SK-MEL-5 (cell line): ENCODE measurements at places on chromosomes 1 and 21. TPM values are rescaled to one million over a fixed set of nuclear protein-coding genes. Genes with fewer than 3 reads are reported as not detected.

Gene BEST4
- total RNA-seq: not detected in 2 replicates

DNA sequence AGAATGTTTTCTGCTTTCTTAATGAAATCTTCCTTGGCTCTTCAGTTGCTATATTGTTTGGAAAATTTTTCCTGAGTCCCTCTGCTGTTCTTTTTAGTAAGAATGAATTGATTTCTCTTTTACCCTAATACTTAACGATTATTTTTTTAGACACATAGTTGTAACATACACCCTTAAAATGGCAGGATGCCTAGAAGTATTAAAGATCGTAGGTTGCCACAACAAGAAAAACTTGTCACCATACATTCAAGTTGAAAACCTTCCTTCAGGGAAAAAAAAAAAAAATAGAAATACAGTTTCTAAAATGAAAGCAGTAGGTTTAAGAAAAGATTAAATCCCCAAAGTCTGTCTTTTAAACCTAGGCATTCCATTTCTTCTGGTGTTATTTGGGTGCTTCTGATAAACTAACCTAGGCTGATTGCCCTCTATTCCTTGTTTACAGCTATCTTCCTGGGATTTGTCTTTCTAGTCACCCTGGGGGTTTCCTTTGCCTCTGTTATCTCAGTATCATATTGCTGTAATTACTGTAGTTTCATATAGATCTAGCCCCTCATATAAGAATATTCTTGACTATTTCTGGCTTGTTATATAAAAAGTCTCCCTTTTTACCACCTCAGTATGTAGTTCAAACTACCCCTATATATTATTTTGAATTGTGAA lies 16.8 kb downstream of the SUCO start:
- no peak for DNase-seq

Gene SH3D21
- 0.11 and 0.98 TPM in 2 replicates for total RNA-seq

GRCh38 chr21:39852021-39852721 lies 15.1 kb upstream of the PCP4 start:
- no peak for DNase-seq

DNA sequence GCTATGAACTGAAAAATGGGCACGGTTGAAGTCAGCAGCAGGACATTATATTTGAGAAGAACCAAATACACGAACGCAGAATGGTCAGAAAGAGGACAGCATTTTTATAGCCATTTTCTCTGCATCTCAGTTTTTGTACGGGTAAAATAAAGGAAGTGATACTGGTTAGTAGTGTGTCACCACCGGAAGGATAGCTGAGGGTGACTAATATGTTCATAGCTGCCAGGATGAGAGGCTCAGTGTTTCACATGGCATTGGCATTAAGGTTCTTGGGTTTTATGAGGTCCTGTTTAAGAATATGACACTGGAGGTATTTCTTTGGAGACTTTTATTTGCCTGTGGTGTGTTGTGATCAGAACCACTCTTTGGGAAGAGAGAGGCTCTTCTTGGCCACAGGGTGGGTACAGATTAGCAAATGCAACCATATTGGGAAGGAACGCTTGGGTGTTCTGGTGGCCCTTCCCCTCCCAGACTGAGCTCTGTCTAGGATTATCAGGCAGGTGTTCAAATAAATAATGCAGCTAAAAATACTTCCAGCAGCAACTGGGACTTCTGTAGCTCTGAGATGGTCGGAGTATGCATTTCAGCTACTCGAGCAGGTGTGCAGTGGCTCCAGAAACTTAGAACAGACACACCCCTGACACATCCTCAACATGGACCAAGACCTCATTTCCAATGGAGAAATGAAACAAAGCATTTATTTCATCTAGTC lies 158.2 kb downstream of the PBX1 start:
- DNase-seq: no peak

DNA sequence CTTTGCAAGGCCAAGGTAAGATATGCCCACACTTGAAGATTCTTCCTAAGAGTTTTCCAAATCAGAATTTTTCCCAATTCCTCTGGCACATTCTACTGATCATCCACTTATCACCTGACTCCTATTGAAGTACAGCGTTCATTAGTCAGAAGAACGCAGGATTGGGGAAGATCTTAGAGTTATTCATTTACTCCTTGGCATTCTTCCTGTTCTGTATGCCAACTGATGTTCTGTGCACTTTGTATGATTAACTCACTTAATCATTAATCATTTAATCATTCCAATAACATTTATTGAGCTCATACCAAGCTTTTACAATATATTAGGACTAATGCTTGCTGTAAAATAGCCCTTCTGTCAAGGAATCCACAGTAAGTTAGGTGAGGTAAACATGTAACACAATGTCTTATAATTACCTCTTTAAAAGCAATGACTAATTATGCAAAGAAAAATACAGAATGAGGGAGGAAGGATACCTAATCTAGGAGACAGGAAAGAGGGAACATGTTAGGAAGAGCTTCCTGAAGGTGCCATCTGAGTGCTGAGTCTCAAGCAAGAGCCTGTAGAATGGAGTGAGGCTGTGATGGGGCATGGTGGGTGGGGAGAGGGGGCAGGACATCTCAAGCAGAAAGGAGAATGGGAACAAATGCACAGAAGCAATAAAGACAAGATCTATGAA lies 71.1 kb upstream of the DPT start:
- DNase-seq: no peak

DNA sequence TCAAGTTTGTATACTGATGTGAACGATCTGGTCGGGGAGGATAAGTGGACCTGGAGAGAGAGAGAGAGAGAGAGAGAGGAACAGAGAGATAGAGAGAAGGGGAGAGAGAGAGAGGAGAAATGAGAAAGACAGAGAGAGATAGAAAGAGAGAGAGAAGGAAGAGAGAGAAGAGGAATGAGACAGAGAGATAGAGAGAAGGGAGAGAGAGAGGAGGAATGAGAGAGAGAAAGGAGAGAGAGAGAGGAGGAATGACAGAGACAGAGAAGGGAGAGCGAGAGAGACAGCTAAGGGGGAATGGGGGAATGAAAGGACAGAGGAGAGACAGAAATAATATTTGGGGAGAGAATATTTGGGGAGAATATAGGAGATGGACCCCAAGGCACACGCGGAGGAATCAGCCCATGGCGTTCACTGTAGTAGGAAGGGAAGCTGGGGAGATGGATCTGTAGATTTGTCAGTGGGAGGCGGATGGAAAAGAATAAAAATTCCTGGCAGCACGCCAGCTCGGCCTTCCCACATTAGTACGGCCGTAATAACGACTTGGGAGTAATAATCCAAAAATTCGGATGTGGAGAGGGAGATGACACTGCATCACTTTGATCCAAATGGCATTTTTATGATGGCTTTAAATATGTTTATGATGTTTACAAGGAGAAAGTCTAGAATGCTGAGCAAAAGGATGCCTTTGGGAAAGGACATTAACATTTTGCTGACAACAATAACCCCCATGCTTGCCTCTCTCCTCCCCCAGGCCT lies 159.8 kb upstream of the KCNJ6 start:
- DNase-seq: no peak

- no peak for DNase-seq
These were observed 1.0 kb downstream of the NPR1 start for GRCh38 chr1:153679337-153680119.

Gene PTAFR
- total RNA-seq: 0.24 and 0.29 TPM in 2 replicates

DNA sequence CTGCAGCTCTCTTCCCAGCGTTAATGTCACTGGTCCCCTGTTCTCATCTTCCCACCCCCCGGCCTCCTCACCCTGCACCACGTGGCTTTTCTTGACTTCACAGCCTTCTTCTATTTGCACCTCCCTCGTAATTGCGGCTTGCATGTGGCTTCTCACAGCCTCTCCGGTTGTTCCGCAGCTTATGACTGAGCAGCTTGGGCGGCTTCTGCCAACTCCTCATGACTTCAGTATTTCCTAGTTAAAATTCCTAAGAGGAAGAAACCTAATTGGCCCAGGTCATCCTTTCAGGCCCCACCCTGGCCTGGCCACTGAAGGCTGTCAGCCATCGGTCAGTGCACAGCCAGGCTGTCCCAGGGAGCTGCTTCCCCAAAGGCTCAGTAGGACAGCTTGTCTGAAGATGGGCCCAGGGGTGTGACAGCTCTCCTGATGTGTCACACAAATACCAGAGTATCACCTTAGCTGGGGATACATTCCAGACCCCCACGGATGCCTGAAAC lies 8.6 kb upstream of the RERE start:
- DNase-seq: no peak

DNA sequence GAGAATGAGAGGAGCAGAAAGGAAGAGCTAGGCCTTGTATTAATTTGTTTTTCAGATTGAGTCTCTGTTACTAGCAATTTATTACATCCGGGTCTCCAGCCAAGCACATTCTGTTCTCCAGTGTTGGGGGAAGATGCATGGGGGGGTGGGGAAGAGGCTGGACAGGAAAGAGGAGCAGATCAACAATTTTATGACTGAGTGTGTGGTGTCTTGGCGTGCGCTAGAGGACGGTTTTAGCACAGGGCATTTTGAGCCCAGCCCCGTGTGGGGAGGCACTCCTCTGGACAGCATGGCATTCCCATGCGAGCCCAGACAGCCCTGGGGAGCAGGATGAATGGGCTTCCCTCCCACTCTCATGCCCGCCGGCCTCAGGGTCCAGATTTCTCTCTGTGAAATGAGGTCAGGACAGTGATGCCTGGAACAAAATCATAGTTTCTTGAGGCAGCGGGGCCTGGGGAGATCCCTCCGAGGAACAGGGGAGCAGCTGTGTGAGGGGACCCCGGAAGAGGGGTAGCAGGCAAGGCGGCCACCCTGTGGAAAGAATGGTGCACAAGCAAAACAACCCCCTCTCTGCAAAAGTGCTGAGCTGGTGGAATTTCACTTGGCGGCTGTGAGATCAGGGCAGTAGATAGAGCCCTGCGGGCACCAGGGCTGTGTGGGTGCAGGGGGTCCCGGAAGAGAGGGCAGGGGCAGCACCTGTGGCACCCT lies 16.3 kb downstream of the SOX13 start:
- DNase-seq: no peak

GRCh38 chr1:3352952-3353331 lies 101.5 kb upstream of the ARHGEF16 start:
- DNase-seq: no peak

Gene FABP3
- total RNA-seq: not detected in 2 replicates

DNA sequence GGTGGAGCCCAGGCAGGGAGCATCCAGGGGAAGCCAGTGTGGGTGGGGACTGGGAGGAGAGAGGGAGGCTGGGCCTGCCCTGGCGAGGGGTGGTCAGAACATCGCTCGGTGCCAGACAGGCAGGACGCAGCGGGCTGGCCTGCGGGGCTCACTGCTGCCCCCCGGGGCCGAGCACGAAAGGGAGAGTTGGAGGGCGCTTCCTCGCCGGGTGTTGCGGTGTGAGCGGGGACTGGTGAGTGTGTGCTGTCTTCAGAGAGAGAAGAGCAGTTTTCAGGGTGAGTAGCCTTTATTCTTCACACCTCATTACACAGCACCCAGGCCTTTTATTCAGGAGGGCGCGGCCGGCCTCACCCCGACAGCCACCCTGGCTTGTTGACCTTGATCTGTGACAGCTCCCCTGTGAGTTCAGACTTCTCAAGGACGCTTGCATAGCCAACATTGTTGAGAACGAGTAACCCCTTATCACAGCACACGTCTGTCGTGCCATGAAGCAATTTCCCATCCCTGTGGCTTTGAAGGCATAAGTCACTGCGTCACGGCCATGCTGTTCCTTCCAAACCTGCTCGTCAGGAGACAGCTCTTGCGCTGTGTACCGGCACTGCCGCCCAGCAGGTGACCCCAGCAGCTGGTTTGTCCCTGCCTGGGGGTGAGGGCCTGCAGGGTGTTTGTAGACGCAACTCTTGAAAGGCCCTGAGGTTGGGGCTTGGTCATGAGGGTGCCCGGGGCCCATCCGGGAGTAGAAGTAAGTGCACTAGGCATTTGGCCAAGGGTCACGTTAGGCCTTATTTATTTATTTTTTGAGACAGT lies 54.6 kb downstream of the PRKCZ start:
- DNase-seq: no peak

- no peak for DNase-seq
These were observed 371.7 kb upstream of the BRINP3 start for GRCh38 chr1:190849346-190849745.

DNA sequence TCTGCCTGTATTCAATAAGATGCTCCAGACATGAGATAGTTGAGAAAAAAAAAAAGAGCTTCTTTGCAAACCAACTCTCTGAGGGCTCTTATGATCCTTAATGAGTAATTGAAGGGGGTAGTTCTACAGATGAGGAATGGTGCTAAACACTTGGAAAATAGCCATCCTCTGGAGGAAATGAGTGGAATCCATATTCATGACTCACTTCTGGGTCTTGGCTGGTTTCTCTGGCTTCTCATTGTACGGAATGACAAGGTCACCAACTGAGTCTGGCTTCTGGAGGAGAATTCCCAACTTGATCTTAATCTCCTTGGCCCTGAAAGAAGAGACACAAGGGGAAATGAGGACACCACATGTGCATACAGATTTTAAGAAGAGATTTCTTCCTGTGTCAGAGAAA lies 34.7 kb downstream of the RGS5 start:
- no peak for DNase-seq

- DNase-seq: peak; percentile 82
These were observed 8.5 kb downstream of the GPR157 start for GRCh38 chr1:9120312-9120958.

GRCh38 chr1:14788080-14788479 lies 189.6 kb downstream of the KAZN start:
- DNase-seq: no peak
